ENCODE measurements at places on chromosomes 1 and 21.

GRCh38 chr21:43608225-43608624 is 51.1 kb downstream of the HSF2BP start:
- no peak for DNase-seq

- no peak for DNase-seq
Observed at GRCh38 chr1:8914466-8914865, 31.2 kb upstream of the CA6 start.

- no peak for DNase-seq
Observed at GRCh38 chr1:192010406-192010805, 147.9 kb upstream of the RGS18 start.

- DNase-seq: no peak
Observed at GRCh38 chr1:201374364-201374763, 3.1 kb downstream of the TNNT2 start.

GRCh38 chr1:52955129-52955970 is 28.3 kb downstream of the SCP2 start:
- DNase-seq: no peak

- DNase-seq: no peak
Observed at GRCh38 chr1:203178821-203179666, 3.4 kb upstream of the MYBPH start.

- DNase-seq: no peak
Observed at GRCh38 chr1:176201568-176201967, 5.5 kb downstream of the COP1 start.

DNA sequence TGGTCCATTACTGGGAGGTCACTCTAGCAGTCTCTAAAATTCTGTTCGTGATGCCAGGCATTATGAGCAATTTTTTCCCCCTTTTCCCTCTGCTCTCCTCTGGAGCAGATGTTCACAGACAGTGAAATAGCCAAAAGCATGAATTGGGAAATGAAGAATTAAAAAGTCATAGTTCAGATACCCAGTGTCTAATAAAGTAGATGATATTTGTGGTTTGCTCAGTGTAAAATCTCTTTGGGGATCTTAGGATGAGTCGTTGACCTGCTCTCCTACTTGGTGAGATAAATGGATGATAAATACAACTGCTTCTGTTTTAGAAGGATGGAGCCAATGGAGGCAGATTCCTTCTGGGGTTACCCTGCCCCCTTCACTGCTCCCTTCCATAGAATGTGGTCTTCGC is 56.3 kb downstream of the KIAA0040 start:
- DNase-seq: no peak

DNA sequence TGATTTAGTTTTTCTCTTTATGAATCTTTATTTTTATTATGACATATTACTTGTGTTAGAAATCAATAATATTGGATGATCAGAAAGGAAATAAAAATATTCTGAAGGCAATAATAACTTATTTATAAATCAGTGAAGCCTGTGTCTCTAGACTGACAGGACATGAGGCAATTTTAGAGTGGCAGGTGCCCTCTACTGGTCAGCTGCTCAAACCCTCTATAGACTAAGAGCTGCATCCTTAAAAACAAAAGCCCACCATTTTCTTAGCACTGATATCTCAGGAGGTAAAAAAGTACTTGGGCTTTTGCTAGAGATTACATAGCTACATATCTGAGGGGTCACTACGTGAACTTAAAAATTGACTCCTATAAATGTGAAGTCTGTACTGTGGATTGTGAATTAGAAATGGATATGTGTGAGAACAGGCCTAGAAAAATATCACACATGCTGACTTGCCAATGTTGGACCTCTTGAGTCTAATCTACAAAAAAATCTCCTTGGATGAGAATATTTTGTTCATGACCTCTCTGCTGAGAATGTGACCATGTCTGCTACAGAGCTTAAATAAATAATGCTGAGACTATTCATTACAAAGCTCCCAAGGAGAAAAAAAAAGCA is 597.9 kb upstream of the ADAMTS5 start:
- DNase-seq: no peak

DNA sequence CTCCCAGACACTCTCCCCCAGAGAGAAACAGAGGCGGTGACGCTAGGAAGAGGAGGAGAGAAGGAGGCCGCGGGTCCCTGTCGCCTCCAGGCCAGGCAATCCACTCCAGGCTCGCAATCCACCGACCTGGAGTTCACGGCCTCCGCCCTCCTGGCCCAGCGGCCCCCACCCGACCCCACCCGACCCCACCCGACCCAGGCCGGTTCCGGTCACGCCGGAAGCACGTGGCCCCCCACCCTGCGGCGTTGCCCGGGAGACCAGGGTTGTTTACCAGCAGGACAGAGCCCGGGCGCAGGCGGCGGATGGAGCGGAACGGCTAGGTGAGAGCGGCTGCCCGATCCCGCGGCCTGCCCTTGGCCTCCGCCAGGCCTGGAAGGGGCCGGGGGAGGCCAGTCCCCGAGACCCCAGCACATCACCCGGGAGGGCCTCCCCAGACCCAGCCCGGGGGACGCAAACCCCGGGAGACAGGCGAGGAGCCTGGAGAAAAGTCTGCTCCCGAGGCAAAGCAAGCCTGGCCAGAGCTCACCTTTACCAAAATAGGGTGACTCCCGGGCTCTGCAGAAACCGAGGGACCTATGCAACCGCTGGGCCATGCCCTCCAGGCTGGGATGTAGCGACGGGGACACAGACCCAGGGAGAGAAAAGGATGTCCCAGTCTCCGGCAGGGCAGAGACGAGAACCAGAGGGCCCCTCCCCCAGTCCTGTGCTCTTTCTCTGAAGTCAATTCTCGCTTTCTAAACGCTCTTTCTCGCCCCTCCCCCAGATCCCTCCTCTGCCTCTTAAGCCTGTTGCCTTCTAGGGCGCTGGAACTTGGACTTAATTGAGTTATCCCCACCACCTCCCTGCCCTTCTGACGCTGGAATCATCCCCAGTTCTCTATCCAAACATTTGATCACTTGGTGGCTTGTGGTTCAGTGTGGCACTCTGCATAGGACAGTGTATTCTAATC is at the start of the genes PLA2G2C and UBXN10:
Gene PLA2G2C (minus strand): TSS at position 685 of the 949 bp plus-strand sequence. CDS start 9,155 bp downstream, outside the sequence.
Gene UBXN10 (plus strand): TSS at position 263 of the 949 bp plus-strand sequence. CDS start 4,466 bp downstream, outside the sequence.
- DNase-seq: no peak

DNA sequence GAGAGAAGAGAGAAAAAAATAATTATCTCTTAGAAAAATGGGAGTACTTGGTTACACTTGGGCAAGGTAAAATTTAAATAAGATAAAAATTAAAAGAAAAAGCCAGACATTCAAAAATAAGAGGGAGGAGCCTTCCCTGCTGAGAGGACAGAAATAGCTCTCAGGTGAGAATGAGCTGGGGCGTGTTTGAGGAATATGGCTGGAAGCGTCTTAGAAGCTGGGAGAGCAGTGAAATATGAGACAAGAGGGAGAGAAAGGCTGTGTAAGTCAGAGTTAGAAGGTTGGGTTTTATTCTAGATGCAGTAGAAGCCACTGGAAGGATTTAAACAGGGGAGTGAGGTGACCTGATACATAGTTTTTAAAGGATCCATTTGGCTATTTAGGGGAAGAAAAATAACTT is 154.2 kb upstream of the L1TD1 start:
- no peak for DNase-seq

GRCh38 chr1:219587801-219588561 is 24.9 kb downstream of the ZC3H11B start:
- DNase-seq: no peak

DNA sequence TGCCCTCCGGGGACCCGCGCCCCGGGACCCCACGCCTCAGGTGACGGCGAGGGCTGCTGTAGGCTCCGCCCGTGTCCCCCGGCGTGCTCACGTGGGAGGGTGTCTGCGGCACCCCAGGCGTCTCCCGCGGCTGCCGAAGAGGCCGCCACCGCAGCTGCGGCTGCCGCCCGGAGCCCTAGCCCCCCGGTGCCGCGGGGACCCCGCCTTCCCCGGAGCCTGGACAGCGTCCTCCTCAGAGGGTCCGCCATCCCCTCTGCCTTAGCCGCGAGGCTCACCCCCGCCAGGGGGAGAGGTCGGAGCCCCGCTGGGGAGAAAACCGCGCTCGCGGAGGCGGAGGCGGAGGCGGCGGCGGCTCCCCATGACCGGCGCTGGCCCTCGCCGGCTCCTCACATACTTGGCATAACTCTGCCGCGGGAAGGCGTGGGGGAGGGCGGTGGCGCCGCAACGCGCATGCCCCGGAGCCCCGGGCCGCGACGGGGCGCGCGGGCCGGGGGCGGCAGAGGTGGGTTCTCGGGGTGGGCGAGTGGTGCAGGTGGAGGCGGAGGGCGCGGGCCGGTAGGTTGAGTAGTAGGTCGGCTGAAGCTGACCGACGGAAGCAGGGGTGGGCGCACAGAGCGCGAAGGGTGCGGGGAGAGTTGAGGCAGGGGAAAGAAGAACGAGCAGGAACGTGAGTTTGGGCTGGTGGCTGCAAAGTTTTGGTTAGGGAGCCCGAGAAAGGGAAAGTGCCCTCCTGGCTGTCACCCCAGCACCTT is 700 bp upstream of the SYDE2 start:
- DNase-seq: peak; percentile 49

DNA sequence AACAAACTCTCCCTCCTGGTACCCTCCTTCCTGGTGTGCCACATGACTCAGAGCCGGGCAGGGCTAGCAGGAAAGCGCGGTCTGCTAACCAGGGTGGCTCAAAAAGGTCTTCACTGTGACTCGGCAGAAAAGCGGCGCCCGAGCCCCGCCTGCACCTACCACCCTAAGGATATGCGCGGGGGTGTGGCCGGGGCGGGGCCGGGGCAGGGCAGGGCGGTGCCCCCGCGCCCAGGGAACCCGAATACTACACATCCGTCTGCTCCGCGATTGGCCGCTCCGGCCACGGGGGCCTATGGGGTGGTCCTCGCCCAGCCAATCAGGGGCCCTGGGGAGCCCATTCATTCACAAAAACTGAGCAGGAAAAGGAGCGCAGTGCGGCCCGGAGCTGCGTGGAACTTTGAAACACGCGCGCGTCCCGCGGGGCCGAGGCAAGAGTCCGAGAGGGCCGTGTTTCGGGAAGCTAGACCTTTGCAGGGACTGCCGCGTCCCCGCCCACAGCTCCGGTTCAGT is 1.7 kb downstream of the LRP8 start:
- DNase-seq: peak; percentile 73

DNA sequence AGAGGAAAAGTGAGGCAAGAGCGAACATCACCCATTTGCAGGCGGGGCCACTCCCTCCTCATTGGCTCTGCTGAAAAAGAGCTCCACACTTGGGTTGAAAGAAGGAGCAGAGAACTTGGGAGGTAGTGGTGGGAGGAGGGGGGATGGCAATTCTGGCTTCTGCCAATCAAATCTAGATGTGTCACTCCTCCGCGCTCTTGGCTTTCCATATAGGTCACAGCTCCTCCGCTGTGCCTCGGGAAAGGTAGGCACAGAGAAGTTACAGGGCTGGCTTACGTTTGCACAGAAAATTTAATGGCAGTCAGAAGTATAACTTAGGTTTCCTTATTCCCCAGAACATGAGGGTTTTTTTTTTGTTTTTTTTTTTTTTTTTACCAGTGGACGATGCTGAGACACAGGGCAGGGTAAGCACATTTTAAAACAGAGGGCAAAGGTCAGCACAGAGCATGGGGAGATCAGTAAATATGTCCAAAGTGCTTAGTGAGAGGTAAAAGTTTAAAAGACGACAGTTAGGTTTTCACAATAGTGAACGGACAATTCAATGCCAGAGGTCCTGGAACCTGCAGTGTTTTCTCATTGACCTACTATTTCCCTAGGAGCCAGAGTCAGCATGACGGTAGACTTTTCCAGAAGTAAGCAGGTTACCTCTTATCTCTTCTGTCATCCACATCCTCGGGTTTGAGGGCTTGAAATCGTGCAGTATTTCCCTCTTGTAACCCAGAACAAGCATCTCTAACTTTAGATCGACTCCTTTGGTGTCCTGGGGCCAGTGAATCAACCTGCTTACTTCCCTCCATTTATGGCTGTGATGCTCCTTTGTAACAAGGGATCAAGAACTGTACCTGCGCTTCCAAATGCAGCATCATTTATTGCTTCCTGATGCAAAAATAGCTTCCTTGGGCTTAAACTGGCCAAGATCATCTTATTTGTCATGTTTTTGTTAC is 258.9 kb upstream of the PROX1 start:
- DNase-seq: no peak

DNA sequence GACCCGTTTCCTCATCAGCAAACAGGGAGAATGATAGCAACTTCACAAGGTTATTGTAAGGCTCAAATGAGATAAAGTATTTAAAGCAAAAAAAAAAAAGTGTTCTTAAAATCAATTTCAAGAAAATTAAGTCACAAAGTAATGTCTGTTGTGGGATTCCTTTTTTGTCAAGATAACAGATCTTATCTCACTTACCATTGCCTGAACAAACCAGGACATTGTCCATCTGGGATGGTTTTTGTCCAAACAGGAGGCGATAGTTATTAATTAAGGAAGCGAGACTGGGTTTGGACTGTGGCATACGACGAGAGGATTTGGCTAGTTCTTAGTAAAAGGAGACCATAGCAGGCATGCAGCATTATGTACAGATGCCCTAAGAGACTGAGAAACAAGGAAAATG is 458.4 kb downstream of the SMYD3 start:
- DNase-seq: no peak

- no peak for DNase-seq
Observed at GRCh38 chr1:43605157-43605556, 44.8 kb upstream of the KDM4A start.

DNA sequence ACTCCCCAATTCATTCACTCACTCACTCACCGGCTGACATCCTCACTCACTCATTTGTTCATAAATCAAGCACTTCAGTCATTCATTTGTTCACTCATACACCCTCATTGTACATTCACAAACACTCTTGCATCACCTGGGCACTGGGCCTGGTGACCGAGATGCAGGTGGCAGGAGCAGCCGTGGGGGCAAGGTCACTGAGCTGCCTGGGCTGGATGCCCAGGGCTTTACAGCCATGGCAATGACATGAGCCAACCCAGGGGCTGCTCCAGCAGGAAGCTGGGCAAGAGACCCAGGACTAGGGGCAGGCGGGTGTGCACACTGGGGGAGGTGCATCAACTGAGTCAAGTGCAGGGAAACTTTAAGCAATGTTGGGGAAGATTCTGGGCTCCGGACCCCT is 113.6 kb upstream of the IGSF21 start:
- DNase-seq: no peak

DNA sequence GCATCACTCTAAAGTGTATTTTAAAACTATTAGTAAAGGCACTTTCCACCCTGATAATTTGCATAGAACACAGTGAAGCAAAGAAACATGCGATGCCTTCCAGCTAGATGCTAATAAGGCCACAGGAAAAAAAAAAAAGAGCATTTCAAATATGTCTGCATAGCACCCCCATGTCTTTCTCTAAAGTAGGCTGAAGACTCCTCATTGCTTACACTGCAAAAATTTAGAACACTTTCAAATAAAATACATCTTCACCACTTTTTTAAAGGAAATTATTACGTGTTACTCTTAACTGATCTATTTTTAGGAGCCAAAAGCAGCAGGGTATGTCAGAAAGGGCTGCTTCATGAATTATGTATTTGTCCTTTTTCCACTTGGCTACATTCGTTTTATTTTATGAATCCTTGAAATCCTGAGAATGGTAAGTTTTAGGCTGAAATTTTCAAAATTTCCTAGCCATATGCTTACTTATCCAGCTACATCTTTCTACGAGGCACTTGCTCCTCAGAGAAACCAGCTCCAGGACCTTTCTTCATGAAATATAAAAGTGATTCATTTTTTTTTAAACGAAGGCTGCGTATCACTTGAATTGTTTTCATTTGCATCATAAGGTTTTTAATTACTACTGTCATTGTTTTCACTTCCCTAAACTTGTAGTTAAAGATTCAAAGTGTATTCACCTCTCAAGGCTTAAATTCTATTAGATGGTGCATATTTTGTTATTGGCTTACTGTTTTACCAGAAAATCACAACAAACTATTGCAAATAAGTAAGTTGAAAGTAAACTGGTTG is 513.0 kb downstream of the PTPRC start:
- DNase-seq: no peak

Data from activated CD8-positive, alpha-beta memory T cell treated with anti-CD3 and anti-CD28 coated beads for 1 hour (primary cell).